CD4-positive, CD25-positive, alpha-beta regulatory T cell (primary cell): ENCODE measurements at places on chromosomes 7 and 10. TPM values are rescaled to one million over a fixed set of nuclear protein-coding genes. Genes with fewer than 3 reads are reported as not detected.

ADAMTS14 gene
- polyA plus RNA-seq: not detected

CADPS2 gene
- 0.07 TPM for polyA plus RNA-seq

PNLIP gene
- polyA plus RNA-seq: not detected

TAS2R41 gene
- not detected for polyA plus RNA-seq

GLI3 gene
- not detected for polyA plus RNA-seq

AMZ1 gene
- polyA plus RNA-seq: 0.62 TPM

GRCh38 chr7:115008465-115009114, 86.7 kb downstream of the MDFIC start:
- peaks cover 12% of the 10 kb centered on the region for H3K36me3 ChIP-seq
- H3K27me3 ChIP-seq: no peaks in the 10 kb centered on the region
- H3K4me3 ChIP-seq: peak overlapping the region; percentile 69
- no peak for DNase-seq
- peaks cover 55% of the 10 kb centered on the region for H3K4me1 ChIP-seq

DNA sequence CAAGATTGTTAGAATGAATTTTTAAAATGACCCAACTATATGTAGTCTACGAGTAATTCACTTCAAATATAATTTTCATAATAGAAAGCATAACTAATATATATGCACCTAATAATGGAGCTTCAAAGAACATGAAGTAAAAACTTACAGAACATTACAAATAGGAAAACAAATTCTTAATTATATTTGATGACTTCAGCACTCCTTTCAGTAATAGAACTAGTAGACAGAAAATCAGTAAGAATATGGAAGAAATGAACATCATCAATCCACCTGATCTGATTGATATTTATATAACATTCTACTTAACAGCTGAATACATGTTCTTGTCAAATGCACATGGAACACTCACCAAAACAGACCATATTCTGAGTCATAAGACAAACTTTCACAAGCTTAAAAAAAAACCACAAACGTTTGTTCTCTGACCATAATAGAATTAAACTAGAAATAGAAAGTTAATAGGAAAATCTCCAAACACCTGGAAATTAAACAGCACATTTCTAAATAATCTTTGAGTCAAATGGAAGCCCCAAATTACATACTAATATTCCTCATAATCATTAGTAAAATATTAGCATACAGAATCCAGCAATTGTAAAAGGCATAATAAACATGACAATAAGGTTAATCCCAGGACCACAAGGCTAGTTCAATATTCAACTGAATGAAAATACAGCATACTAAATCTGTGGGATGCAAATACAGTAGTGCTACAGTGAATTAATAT, 48.0 kb downstream of the BRAF start:
- H3K4me1 ChIP-seq: peaks cover under 1% of the 10 kb centered on the region
- DNase-seq: no peak
- H3K4me3 ChIP-seq: no peak overlapping the region
- H3K36me3 ChIP-seq: peaks cover 2% of the 10 kb centered on the region
- no peak overlapping the region for H3K27ac ChIP-seq

- no peak overlapping the region for H3K4me3 ChIP-seq
- H3K36me3 ChIP-seq: no peaks in the 10 kb centered on the region
- DNase-seq: no peak
- no peak overlapping the region for H3K27ac ChIP-seq
Observed at GRCh38 chr7:15494711-15495110, 67.1 kb downstream of the AGMO start.

GRCh38 chr10:129935867-129936152, 28.3 kb downstream of the EBF3 start:
- H3K4me3 ChIP-seq: no peak overlapping the region
- H3K27ac ChIP-seq: no peak overlapping the region
- DNase-seq: no peak
- H3K27me3 ChIP-seq: no peaks in the 10 kb centered on the region
- H3K36me3 ChIP-seq: no peaks in the 10 kb centered on the region

DNA sequence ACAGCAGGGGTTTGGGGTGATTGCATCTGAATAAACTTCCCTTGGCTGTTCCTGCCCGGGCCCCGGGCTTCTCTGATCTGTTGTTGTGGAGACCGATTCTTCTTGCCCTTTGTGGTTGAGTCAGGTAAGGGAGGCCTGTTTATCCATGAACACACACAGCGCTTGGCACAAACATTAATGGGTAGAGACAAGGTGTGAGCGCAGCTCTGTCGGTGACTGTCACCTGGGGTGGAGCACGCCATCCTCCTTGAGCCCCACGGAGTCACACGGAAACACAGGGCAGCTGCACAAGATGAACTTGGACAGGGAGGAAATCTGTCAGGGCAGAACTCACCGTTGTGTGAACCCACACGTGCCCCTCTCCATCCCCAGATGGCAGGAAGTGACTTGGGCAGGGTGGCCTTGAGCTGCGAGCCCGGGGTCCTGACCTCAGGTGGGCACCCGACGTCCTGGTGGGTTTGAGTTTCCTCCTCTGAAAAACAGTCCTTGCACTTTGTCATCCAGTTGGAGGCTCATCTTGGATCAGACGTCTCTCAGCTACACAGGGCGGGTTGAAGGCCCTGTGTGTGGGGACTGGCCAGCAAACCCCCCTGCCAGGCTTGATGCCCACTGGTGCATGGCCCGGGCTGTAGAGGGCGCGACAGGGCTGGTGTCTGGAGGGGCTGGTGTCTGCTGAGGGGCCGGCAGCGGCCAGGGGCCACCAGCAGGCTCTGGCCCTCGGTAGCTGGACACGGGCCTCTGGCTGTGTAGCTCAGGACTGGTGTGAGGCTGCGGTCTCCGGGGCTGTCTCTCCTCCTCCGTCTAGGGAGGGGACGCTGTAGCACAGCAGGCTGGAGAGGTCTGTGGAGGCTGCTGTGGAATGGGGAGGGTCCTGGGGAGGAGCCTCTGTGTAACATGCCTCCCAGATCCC, 24.2 kb upstream of the SHH start:
- no peaks in the 10 kb centered on the region for H3K36me3 ChIP-seq
- DNase-seq: no peak
- no peak overlapping the region for H3K4me3 ChIP-seq
- H3K27ac ChIP-seq: no peak overlapping the region
- H3K4me1 ChIP-seq: no peaks in the 10 kb centered on the region
- H3K27me3 ChIP-seq: no peaks in the 10 kb centered on the region

DNA sequence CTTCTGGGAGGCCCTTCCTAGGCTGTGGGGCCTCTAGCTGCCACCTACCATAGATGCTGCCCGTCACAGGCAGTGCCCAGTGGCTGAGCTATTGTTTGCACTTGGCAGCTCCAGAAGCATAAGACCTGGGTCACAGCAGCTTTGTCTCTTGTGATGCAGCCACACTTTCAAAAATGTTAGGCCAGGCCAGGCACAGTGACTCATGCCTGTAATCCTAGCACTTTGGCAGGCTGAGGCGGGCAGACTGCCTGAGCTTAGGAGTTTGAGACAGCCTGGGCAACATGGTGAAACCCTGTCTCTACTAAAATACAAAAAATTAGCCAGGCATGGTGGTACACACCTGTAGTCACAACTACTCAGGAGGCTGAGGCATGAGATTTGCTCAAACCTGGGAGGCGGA, 9.5 kb upstream of the KAZALD1 start:
- H3K36me3 ChIP-seq: no peaks in the 10 kb centered on the region
- no peak for DNase-seq
- no peak overlapping the region for H3K4me3 ChIP-seq
- H3K27me3 ChIP-seq: peaks cover 10% of the 10 kb centered on the region
- H3K27ac ChIP-seq: no peak overlapping the region
- peaks cover 11% of the 10 kb centered on the region for H3K4me1 ChIP-seq

GRCh38 chr7:107902381-107902780, 11.4 kb downstream of the DLD start:
- no peak overlapping the region for H3K4me3 ChIP-seq
- H3K27me3 ChIP-seq: no peaks in the 10 kb centered on the region
- peaks cover 56% of the 10 kb centered on the region for H3K36me3 ChIP-seq
- H3K4me1 ChIP-seq: peaks cover 4% of the 10 kb centered on the region
- no peak overlapping the region for H3K27ac ChIP-seq
- no peak for DNase-seq

DNA sequence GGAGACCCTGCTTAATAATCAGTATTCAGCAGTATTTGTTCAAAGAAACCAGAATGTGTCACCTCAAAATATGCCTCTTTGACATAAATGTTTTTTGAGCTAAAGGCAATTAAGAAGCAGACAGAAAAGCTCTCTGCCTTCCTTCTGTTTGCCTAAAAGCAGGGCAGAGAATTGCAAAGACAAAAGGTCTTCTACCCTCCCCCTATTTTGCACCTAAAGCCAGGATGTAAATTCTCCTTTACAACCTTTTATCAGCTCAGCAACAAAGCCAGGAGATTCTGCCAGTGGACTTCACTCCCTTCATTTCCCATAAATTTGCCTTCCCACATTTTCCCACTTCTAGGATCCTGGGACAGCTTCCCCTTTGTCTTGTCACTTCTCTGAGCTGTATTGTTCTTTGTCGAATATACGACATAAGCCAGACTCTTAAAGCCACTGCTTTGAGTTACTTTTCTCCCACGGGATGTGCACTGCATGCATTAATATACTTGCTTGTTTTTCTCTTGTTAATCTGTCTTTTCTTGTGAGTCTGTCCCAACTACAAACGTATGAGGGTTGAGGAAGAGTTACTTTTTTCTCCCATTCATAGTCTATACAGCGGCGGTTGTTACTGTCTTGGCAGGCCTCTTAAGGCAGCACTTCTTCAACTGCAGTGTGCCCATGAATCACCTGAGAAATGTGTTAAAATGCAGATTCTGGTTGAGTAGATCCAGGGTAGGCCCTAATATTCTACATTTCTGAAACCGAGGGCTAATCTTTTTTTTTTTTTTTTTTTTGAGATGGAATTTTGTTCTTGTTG, 48.2 kb downstream of the ST8SIA6 start:
- no peak for DNase-seq
- H3K27ac ChIP-seq: no peak overlapping the region
- no peaks in the 10 kb centered on the region for H3K36me3 ChIP-seq

DNA sequence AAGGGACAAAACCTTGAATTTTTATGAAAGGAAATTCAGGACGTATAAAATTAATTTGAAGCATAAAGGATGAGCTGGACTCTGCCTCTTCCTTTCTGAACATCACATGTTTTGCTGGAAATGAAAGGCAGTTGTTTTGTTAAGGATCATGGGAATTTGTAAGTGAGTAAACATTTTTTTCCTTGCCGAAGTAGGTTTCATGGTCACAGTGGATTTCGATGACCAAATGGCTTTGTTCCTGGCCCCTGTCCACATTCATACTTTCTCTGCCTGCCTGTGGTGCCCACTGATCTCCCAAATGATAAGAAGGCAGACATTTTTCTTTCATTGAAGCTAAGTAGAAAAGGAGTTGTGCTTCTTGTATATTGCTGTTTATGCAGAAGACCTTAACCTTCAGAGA, 104.2 kb downstream of the ARID5B start:
- no peaks in the 10 kb centered on the region for H3K27me3 ChIP-seq
- no peak overlapping the region for H3K4me3 ChIP-seq
- peaks cover 48% of the 10 kb centered on the region for H3K36me3 ChIP-seq
- H3K27ac ChIP-seq: no peak overlapping the region
- DNase-seq: no peak

GRCh38 chr7:95104739-95105138, 197.3 kb downstream of the PPP1R9A start:
- H3K27me3 ChIP-seq: no peaks in the 10 kb centered on the region
- H3K36me3 ChIP-seq: no peaks in the 10 kb centered on the region
- H3K27ac ChIP-seq: no peak overlapping the region
- no peaks in the 10 kb centered on the region for H3K4me1 ChIP-seq

GRCh38 chr7:51298912-51299311, 17.7 kb downstream of the COBL start:
- DNase-seq: no peak
- H3K4me1 ChIP-seq: no peaks in the 10 kb centered on the region
- H3K27ac ChIP-seq: no peak overlapping the region
- no peaks in the 10 kb centered on the region for H3K27me3 ChIP-seq
- no peak overlapping the region for H3K4me3 ChIP-seq

DNA sequence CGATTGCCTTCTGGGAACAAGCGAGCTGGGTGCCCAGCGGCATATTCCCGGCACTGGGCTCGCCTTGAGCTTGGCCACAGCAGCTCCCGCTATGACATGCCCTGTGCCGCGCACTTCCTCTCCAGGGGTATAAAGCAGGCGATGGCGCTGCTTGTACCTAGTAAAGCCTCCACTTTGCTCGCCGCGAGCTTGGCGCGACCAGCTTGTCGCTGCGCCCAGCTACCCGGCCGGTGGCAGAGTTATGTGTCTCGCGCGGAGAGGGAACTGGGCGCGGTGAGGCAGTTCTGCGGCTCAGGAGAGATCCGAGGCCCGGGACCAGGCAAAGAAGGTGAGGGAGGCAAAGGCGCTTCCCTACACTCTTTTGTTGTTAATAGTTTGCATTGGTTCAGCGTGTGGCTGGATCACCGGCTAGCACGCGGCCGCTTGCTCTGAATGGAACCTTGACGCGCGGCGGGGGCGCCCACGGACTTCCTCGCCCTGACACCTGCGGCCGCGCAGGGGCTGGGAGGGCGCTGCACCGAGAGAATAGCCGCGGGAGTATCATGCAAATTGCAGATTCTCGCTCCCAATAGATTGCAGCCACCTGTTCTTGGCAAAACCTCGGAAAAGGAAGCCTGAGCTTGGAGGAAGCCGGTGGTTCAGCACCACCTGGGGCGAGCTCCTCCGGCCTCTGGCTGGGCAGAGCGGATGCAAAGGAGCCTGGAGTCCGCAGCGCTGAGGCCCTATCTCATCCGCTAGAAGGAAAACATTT, 3.0 kb upstream of the BUB3 start:
- peaks cover 2% of the 10 kb centered on the region for H3K36me3 ChIP-seq
- no peak for DNase-seq
- peaks cover 25% of the 10 kb centered on the region for H3K27me3 ChIP-seq
- H3K4me1 ChIP-seq: peaks cover 75% of the 10 kb centered on the region

- no peak overlapping the region for H3K27ac ChIP-seq
- peaks cover 92% of the 10 kb centered on the region for H3K36me3 ChIP-seq
- H3K4me3 ChIP-seq: no peak overlapping the region
- H3K4me1 ChIP-seq: no peaks in the 10 kb centered on the region
Observed at GRCh38 chr7:107907790-107908189, 16.8 kb downstream of the DLD start.

GRCh38 chr7:91021956-91022355, 242.3 kb upstream of the FZD1 start:
- H3K27me3 ChIP-seq: no peaks in the 10 kb centered on the region

DNA sequence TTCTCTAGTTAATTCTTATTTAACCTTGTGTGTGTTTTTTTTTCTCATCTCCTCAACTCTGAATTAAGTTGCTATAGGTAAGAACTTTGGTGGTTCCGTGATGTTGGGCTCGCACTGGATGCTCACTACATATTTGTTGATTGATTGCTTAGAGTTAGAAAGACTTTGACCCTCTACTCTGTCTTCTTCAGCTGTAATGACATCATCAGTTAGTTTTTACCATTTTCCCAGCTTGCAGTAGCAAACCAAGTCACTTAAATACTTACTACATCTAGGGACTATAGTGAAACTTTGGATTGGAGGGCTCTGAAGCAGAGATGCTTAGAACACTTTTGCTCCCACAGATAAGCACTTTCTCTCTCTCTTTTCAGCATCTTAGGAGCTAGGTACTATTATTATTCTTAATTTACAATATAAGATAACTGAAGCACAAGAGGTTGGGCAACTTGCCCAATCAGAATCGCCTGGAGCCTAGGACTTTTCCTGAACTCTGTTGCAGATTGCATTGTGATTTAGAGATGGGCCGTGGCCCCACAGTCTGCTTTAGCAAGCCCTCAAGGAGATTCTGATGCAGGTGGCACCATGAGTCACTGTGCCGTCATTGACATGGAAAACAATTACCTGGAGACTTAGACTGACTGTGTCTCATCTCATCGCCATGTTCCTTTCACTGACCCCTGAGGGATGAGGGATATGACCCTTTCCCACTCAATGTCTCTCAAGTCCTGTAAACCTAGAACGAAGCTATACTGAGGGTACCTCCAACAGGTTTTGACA, 471.9 kb upstream of the PODXL start:
- H3K4me3 ChIP-seq: no peak overlapping the region
- no peaks in the 10 kb centered on the region for H3K27me3 ChIP-seq
- no peak for DNase-seq
- H3K27ac ChIP-seq: no peak overlapping the region
- no peaks in the 10 kb centered on the region for H3K36me3 ChIP-seq
